ENCODE measurements at places on chromosomes 1 and 21. TPM values are rescaled to one million over a fixed set of nuclear protein-coding genes. Genes with fewer than 3 reads are reported as not detected.

- no peak overlapping the region for H3K4me3 ChIP-seq
- no peak overlapping the region for H3K27ac ChIP-seq
- H3K36me3 ChIP-seq: no peaks in the 10 kb centered on the region
- peaks cover 6% of the 10 kb centered on the region for H3K27me3 ChIP-seq
These were observed 20.7 kb upstream of the FOXE3 start for GRCh38 chr1:47395433-47395832.

GRCh38 chr1:176460544-176461336, 2.2 kb upstream of the PAPPA2 start:
- no peak for DNase-seq
- H3K27ac ChIP-seq: no peak overlapping the region
- H3K36me3 ChIP-seq: no peaks in the 10 kb centered on the region
- no peak overlapping the region for H3K4me3 ChIP-seq
- H3K27me3 ChIP-seq: no peaks in the 10 kb centered on the region
- no peaks in the 10 kb centered on the region for H3K4me1 ChIP-seq

DNA sequence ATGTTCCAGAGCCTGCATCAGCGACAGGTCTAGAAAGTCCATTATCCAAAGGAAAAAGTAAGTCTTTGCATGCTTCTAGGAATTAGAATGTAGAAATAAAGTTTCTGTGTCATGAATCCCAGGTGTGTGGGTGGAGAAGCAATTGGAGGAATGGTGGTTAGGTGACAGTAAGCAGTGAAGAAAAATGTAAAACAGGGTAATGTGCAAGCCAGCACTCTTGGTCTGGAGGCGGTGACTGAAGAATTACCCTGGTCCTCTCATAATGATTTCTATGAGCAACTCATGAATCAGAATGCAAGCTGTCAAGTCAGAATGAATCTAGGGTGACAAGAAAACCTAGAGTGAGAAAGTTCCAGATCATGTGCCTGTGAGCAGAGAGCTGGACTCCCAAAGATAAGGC, 33.6 kb downstream of the PLPPR4 start:
- H3K4me3 ChIP-seq: no peak overlapping the region
- no peaks in the 10 kb centered on the region for H3K27me3 ChIP-seq
- no peaks in the 10 kb centered on the region for H3K4me1 ChIP-seq
- H3K27ac ChIP-seq: no peak overlapping the region
- H3K36me3 ChIP-seq: no peaks in the 10 kb centered on the region

CNTN2 gene
- polyA plus RNA-seq: not detected

ARID1A gene
- polyA plus RNA-seq: 18.0 TPM

DNA sequence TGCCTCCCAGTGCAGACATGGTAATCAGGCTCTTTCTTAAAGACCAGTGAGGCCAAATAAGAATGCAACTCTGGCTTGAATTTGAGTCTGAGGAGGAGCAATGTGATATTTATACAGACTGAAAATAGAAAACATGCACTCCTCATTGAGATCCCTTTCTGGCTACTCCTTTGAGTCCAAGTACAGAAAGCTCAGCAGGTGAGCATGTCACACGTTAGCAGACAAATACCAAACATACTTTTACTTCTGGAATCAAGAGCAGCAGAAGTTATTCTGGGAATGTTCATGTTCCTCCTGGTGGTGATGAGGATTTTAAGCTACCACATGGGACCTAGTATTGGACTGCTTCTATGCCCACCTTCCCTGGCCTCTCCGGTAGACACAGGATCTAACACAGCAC, 48.3 kb downstream of the PGBD5 start:
- no peak for DNase-seq
- no peaks in the 10 kb centered on the region for H3K4me1 ChIP-seq
- no peaks in the 10 kb centered on the region for H3K27me3 ChIP-seq

DNA sequence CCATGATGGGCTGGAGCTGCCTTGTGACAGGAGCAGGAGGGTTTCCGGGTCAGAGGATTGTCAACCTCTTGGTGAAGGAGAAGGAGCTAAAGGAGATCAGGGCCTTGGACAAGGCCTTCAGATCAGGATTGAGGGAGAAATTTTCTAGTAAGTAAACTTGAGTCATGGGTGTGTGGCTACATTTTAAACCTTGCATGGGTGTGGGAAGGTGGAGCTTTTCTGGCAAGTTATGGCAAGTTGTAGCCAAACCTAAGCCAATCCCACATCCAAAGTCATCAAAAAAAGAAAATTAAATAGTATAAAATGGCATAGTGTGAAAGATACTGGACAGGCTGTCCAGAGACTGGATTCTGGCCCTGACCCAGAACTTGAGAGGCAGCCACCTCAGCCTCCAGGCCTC, 39.8 kb upstream of the HSD3B1 start:
- DNase-seq: no peak
- no peak overlapping the region for H3K4me3 ChIP-seq
- H3K27me3 ChIP-seq: no peaks in the 10 kb centered on the region
- no peak overlapping the region for H3K27ac ChIP-seq
- no peaks in the 10 kb centered on the region for H3K4me1 ChIP-seq

- no peaks in the 10 kb centered on the region for H3K36me3 ChIP-seq
- H3K27ac ChIP-seq: no peak overlapping the region
These were observed 490.4 kb upstream of the C1orf87 start for GRCh38 chr1:60563777-60564535.

- no peaks in the 10 kb centered on the region for H3K27me3 ChIP-seq
- no peaks in the 10 kb centered on the region for H3K36me3 ChIP-seq
- no peak overlapping the region for H3K27ac ChIP-seq
- no peak overlapping the region for H3K4me3 ChIP-seq
- no peak for DNase-seq
These were observed 5.2 kb upstream of the ZNF678 start for GRCh38 chr1:227557962-227558725.

GRCh38 chr1:46599059-46599970, 4.8 kb downstream of the MKNK1 start:
- no peak for DNase-seq
- no peaks in the 10 kb centered on the region for H3K36me3 ChIP-seq
- no peak overlapping the region for H3K4me3 ChIP-seq
- H3K27me3 ChIP-seq: no peaks in the 10 kb centered on the region

DNA sequence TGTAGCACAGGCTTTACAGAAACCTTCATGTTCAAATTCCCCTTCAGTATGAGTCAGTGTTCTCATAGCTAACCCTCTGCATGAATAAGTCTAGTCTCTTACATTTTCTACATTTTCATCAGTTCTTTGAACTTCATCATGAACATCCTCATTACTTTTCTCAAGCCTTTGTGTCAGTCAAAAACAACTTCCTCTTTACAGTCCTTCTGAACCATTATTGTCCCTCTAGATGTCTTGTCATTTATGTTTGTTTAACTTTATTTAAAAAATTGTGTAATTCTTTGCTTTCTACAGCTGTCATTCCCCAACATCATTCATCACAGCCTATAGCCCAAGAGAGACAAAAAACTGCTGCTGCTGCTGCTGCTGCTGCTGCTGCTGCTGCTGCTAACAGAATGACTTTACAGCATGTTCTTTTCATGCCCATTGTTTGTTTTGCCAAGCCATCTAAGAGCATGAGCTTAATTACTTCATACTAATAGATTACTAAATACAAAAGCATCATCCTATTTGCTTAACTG, 133.1 kb downstream of the LRRC40 start:
- no peaks in the 10 kb centered on the region for H3K36me3 ChIP-seq
- DNase-seq: peak; percentile 80
- no peaks in the 10 kb centered on the region for H3K27me3 ChIP-seq
- H3K4me1 ChIP-seq: peaks cover 6% of the 10 kb centered on the region
- H3K4me3 ChIP-seq: no peak overlapping the region

- no peaks in the 10 kb centered on the region for H3K4me1 ChIP-seq
- no peaks in the 10 kb centered on the region for H3K27me3 ChIP-seq
- H3K36me3 ChIP-seq: peaks cover 38% of the 10 kb centered on the region
- no peak overlapping the region for H3K4me3 ChIP-seq
These were observed 90.0 kb downstream of the UBR4 start for GRCh38 chr1:19120070-19120469.

DNA sequence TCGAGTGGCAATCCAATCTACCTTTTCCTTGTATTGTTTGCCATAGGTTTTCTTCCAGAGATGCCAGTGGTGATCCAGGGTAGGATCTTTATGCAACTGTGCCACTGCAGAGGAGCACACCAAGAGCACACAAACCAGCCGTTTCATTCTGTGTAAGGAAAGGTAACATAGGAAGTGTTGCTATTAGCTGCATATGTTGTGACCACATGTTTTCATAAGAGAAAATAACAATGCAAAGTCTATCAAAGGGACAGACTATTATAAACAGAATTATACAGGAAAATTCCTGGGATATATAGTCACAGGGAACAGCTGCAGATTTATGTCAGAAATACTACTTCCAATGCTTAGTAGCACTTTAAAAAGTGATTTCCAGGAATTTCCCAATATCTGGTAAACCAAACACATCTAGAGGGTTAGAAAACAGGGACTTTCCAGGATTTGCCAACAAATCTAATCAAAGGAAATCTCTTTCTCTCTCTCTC, 919 bp downstream of the CTSS start:
- H3K4me3 ChIP-seq: no peak overlapping the region
- no peaks in the 10 kb centered on the region for H3K27me3 ChIP-seq
- peak; percentile 84 for DNase-seq

DNA sequence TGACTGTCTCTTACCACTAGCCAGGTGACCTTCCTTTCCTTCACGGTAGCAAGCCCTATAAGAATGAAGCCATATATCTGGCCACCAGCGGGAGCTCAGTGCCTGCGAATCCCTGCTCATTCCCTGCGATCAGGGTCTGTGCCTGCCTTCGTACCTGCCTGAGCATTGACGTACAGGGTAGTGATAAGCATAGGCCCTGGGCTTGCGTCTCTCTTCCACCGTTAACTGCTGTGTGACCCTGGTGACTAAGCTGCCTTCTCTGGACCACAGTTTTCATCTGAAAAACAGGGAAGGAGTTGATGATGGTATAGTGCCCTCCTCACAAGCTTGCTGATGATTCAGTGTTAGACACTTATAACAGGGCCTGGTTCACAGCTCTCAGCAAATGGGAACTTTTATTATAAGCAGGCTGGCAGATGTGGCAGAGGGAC, 4.1 kb downstream of the ZC3H12A start:
- peak overlapping the region; percentile 85 for H3K4me3 ChIP-seq
- H3K4me1 ChIP-seq: peaks cover 40% of the 10 kb centered on the region
- DNase-seq: peak; percentile 80

Measured in fibroblast of lung (primary cell).